ENCODE measurements at places on chromosomes 6 and 20. TPM values are rescaled to one million over a fixed set of nuclear protein-coding genes. Genes with fewer than 3 reads are reported as not detected.
A peak's percentile ranks its signal among the peaks of the same experiment; 100 is the strongest.

Gene UBE2C
- 33.0 TPM for total RNA-seq

GRCh38 chr6:72132851-72133250 lies 246.5 kb downstream of the RIMS1 start:
- H3K4me1 ChIP-seq, result peaks cover 2% of the 10 kb centered on the region
- no peaks in the 10 kb centered on the region for H3K36me3 ChIP-seq
- no peak overlapping the region for H3K4me3 ChIP-seq
- H3K27ac ChIP-seq, result no peak overlapping the region

- peaks cover 10% of the 10 kb centered on the region for H3K36me3 ChIP-seq
- DNase-seq, result no peak
- peak overlapping the region; percentile 55 for H3K4me3 ChIP-seq
- H3K27ac ChIP-seq, result peak overlapping the region; percentile 81
These were observed 10.2 kb downstream of the BHLHE23 start for GRCh38 chr20:62996596-62996982.

GRCh38 chr6:56659721-56660380 lies 17.2 kb upstream of the DST start:
- no peaks in the 10 kb centered on the region for H3K36me3 ChIP-seq
- DNase-seq, result no peak
- H3K4me3 ChIP-seq, result peak overlapping the region; percentile 23
- peaks cover 7% of the 10 kb centered on the region for H3K27me3 ChIP-seq
- peak overlapping the region; percentile 62 for H3K27ac ChIP-seq
- H3K4me1 ChIP-seq, result peaks cover 27% of the 10 kb centered on the region

Data from glutamatergic neuron (in vitro differentiated cells).